ENCODE measurements at places on chromosomes 4 and X.
A peak's percentile ranks its signal among the peaks of the same experiment; 100 is the strongest.

DNA sequence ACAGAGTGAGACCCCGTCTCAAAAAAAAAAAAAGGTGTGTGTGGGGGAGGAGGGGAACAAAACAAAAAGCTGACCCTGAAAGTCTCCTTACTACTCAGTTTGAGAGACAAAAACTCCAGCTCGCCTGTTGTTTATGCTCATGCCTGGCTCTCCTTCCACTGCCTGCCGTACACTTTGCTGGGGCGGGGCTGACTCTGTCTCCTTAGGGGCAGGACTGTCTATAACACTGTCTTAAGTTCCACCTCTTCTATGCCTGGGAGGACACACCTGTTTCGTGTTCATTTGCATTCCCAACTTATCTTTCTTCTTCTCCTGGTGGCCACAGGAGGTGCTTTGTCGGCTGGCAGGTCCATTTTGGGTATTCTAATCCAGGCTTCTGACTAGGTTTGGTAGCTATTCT, 81.4 kb downstream of the MTNR1A start:
- DNase-seq: no peak

DNA sequence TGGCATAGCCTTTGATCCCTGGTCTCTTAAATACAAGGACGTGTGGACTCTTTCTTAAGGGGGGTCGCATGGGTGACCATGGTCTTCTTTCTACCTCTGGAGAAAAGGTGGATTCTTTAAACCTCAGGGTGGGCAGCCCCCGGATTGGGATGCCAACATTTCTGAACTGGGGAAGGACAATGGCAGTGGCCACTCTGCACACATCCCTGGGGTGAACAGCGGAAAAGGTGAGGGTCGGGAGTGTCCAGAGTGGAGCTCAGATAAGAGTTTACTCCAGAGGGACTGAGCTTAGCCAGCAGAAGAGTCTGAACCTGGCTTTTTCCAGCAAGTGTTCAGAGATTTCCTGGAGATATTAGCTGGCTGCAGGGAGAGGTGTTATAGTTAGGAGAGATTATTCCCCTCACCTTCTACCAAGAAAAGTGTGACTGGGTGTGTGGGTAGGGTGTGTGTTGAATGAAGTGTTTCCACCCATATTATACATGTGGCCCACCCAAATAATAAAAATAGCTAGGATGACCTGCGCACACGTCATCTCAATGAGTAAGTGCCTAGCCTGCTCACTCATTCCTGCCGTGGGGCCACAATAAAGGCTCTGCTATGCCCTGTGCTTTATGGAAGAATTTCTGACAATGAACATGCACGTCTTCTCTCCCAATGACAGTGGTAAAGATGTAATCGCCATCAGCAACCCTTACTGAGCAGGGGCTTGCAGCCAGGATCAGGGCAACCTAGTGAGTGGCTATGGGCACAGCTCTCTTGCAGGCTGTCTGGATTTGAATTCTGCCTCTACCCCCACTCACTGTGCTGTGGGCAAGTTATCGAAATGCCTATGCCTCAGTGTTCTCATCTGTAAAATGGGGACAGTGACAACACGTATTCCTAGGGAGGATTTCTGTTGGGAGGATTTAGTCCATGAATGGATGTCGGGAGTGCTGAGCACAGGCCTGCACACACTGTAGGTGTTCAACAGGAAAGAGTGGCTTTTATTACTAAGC, 76.6 kb downstream of the SLC2A9 start:
- DNase-seq: no peak

DNA sequence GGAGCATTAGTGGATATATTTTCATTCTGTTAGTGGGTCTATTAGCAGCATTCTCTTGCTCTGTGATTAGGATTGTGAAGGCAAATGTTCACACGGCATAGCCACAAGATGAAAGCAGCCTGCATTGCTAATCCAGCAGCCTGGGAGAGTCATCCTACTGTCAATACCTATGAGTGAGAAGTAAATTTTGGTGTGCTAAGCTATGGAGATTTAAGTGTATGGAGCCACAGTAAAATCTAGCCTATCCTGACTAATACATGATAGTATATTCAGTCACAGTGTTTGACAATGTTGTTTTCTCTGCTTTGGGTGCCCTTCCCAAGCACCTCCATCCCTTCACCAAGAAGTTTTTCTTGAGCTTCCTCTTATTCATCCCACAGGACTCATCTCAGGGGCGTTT, 47.2 kb upstream of the TMPRSS11F start:
- no peak for DNase-seq

- no peak for DNase-seq
These were observed 1308.6 kb downstream of the ARAP2 start for GRCh38 chr4:34935739-34936138.

DNA sequence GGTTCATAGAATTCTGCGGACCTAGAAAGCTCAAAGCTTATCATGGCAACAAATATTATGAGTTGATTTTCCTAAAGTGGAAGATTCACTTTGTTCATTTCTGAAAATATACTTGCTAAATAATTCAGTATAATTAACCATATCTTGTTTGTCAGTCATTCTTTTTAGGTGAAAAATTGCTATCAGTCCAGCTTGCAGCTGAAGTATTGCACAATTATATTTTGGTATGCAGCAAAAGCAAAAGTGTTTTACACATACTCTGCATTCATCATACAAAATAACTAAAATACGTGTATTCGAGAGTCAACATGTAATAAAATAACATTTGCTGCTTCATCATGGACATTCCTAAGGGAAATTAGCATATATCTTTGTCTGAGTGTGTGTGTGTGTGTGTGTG, 24.8 kb downstream of the DKK2 start:
- no peak for DNase-seq

DNA sequence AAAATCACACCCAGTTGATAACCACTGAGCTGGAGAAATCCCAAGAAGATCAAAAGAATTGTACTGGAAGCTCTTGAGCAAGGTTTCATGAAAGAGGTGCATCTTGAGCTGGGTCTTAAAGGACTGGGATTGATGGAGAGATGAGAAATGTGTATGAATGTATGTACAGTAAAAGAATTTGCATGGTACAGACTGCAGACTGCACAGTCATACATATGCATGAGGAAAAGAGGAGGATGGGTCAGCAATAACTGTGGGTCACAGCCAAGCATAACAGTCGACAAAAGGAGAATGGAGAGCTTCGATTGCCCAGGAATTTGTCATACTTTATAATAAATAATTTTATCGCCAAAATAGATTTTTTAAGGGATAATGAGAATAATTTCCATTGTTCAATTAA, 4.8 kb upstream of the RELL1 start:
- no peak for DNase-seq

GRCh38 chr4:40285692-40286091, 49.4 kb upstream of the CHRNA9 start:
- DNase-seq: no peak

DNA sequence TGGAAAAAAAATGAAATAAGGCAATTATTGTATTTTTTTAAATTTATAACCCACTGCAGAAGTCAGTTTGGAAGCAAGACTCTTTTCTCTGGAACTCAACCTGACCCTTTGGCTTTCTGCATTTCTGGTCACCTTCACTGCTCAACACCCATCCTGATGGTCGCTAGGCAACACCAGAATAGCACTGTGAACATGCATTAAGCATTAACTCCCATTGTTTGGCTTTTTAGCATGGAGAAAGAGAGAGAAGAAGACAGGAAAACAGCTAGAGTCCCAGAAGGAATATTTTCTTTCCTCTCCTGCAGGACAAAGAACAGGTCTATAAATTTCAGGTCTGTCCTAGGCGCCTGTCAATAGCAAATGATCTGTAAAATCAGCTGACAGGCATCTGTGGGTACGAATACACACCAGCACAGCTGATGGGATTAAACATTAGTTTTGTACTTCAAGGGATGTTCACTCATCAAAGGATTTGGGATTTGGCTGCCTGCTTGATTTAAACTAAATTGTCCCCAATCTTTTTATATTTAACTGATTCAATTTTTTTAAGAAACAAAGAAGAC, 137.2 kb upstream of the ETNPPL start:
- DNase-seq: no peak

DNA sequence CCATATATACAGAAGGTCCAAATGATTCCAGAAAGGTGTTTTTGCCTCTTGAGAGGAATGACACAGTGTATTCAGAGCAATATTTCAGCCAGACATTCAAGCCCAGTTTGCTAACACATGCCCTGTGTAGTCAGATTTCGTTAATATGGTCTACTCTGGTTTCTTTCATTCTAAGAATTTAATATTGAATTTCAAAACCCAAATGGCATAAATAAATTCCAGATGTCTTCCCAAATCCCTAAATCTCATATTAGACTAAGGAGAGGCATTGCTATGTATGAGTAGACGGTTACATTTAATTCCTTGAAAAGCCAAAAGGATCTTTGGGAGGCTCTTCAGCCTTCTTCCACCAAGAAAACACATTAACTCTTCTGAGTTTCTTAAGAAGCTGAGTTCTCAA, 66.3 kb upstream of the C1QTNF7 start:
- no peak for DNase-seq

GRCh38 chrX:140503238-140503601, 1.6 kb downstream of the SOX3 start:
- no peak for DNase-seq

GRCh38 chr4:178090640-178091411, 648.6 kb upstream of the AGA start:
- no peak for DNase-seq

DNA sequence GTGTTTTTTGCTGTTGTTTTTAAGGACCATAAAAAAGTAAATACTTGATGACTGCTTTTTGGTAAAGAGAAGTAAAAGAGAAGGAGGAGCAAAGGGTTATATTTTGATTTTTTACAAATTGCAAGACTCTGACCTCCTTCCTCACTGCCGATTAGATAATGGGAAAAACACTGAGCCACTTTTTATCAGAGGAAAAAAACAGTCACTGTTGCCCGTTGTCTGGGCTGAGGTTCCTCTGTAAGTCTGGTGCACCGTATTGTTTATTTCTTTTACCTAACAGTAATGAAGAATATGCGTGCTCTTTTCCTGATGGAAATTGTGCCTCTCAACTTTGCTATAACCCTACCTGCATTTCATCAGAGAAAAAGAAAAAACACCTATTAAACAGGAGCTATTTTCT, 178.7 kb upstream of the EMCN start:
- DNase-seq: no peak

- DNase-seq: peak; percentile 40
These were observed 131.3 kb upstream of the AGA start for GRCh38 chr4:177573507-177573906.

DNA sequence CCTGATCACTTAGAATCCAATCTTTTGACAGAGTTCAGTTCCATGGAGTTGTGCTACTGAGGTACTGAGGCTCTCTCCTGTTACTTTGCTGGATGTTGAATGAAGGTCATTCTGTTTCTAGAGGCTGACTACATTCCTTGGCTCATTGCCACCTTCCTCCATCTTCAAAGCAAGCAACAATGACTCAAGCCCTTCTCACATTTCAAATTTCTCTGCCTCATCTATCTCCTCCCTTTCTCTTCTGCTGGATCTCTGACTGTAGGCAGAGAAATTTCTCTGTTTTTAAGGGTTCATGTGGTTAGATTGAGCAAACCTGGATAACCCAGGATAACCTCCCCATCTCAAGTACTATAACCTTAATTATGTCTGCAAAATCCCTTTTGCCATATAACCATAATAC, 775.4 kb downstream of the STPG2 start:
- DNase-seq: peak; percentile 74

GRCh38 chr4:99724067-99724466, 66.4 kb upstream of the C4orf54 start:
- DNase-seq: peak; percentile 38

GRCh38 chr4:89752932-89753598, 83.9 kb downstream of the SNCA start:
- peak; percentile 26 for DNase-seq

GRCh38 chr4:176001151-176002006, 64.3 kb upstream of the WDR17 start:
- DNase-seq: no peak

GRCh38 chr4:106851726-106852125, 184.4 kb downstream of the DKK2 start:
- no peak for DNase-seq

DNA sequence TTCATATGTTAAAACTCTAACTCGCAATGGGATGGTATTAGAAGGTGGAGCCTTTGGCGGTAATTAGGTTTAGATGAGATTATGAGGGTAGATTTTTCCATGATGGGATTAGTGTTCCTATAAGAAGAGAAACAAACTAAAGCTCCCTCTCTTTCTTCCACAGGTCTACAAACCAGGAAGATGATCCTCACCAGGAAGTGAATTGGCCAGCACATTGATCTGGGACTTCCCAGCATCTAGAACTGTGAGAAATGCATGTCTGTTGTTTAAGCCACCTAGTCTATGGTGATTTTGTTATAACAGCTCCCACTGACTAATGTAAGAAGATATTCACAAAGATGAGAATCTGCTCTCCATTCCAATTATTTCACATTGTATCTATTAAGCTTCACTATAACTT, 2266.9 kb downstream of the PCDH7 start:
- no peak for DNase-seq

- no peak for DNase-seq
These were observed 21.2 kb downstream of the NKX3-2 start for GRCh38 chr4:13523105-13523477.

- no peak for DNase-seq
These were observed 24.7 kb upstream of the IL13RA1 start for GRCh38 chrX:118702741-118703140.

DNA sequence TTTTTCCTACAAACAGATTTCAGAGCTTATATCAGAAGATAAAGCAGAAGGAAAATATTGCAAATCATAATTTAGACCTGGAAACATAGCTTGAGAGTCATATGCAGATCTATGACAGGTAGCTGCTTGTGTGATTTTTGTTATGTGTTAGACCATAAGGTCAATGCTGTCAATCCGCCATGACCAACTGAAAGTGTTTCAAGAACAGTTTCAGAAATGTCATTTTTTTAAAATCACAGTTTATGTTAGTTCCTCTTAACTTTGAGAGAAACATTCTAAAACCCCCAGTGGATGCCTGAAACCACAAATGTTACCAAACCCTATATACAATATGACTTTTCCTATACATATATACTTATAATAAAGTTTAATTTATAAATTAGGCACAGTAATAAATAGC, 391.3 kb upstream of the FAM241A start:
- no peak for DNase-seq

DNA sequence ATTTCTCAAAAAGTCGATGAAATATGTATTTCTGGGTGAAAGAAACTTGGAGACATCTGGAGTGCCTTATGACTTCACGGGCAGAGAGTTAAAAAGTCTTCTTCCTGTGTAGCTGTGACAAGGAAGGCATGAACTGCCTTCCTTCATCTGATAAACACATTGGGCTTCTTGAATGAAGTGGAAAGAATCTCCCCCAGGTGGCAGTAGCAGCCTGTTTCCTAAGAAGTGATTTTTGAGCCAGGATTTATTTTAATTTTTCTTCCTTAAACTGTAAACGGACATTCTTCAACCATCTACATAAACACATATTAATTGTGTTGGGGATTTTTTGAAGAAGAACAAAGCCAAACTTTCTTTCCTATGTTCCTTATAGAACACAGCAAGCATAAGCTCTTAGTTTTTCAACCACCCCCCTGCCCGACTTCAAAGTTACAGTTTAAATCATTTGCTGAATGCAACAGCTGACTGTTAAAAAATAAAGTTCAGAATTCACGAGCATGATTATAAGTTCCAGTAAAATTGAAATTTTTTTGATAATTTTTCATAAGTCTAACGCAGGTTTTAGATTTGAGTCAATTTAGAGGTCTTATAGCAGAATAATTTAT, 980 bp upstream of the GIMD1 start:
- DNase-seq: peak; percentile 15
